ENCODE measurements at places on chromosomes 16 and 17.

GRCh38 chr16:89972244-89973234 lies 24.0 kb downstream of the DEF8 start:
- peak; percentile 59 for DNase-seq

DNA sequence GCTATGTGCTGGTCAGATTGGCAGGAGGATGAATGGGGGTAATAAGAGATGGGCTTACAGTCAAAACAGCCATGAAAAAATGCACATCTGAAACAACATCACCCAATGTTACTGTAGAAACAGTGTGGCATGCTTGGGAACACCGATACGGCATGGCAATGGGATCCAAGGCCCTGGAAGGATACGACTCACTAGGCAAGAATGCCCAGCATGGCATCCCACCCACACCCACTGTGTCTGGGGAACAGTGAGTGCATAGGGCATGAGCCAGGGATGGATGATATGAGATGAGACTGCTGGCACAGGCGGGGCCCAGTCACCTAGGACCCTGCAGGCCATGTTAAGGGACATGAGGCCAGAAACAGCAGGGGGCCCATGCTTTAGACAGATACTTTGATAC lies 11.5 kb downstream of the TRIM25 start:
- DNase-seq = no peak

DNA sequence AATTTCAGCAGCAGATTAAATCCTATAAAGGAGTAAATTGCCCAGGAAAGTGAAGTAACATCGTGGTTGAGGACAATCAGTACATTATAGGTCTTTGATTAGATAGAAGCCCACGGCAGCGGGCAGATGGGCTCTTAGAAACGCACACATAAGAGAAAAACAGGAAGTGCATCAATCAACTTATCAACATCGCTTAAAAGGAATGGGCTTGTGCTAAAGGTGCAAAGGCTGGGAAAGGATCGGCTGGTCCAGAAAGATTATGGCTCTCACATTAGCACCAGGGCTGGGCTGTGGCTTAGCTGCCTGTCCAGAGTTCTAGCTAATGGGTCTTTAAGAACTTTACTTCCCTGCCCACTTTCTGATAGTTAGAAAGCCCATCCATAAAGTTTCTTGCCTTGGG lies 292.0 kb upstream of the TNRC6C start:
- DNase-seq = no peak

- DNase-seq = no peak
Measured at GRCh38 chr17:42944211-42944610, 20.0 kb downstream of the AARSD1 start.

DNA sequence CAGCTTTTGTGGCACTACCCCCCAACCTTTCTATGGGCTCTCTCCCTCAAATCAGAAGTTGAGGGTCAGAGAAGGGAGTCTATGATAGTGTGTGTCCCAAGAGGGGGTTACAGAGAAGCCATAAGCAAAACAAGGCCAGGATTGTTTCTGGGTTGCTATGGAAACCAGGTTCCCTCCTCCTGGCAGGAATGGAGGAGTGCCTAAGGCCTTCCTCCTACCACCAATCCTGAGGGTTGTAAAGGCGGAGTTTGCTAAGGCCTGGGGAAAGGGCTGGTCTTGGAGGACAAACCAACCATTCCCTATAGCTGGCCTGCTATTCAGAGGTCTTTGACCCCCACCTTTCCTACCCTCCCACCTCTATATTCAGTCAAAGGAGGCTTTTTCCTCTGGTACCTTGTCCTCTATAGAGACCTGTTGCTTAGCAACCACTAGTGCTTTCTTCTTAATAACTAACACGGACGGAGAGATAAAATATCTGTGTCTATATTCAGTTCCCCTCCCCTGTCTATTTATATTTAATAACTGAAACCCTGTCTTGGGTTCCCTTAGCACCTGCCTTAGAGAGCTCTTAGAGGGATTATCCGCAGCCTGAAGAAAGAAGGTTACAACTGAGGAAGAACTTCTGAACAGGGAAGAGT lies 43.4 kb downstream of the NEUROD2 start:
- peak; percentile 59 for DNase-seq

GRCh38 chr16:85051067-85051581 lies 23.5 kb downstream of the KIAA0513 start:
- no peak for DNase-seq

GRCh38 chr17:1720856-1721386 lies 3.6 kb upstream of the WDR81 start:
- peak; percentile 55 for DNase-seq

DNA sequence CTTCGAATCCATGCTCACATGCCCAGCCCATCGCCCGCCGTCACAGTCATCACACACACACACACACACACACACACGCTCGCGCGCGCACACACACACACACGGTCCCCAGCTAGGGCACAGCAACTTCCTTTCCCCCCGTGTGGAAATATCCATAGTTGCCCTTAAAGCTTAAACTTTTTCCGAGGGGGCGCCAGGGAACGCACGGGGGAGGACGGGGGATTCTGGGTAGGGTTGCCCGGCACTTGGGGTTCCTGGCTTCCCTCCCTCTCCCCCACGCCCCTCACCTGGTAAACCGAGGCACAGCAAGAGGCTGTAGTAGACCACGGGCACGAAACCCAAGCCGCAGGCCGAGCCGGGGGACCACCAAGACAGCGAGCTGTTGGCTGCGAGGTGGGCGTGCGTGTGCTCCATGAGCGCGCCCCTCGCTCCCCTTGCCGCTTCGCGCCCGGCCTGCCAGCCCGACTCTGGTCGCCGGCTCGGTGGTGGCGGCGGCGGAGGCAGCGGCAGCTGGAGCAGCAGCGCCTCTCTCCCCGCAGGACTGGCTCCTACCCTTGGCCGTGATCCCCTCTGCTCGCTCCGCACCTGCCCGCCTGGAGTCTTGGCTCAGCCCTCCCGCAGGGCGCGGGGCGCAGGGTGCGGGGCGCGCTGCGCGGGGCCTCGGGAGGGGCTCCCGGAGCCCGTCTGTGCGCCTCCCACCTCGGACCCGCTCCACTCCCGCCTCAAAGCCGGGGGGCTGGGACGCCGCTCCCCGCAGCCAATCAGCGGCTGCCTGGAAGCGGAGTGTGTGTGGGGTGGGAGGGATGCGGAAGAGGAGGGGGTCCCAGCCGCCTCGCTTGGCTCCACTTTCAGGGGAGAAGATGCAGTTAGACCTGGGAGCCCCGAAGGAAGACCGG lies at the start of gene GPR139:
Gene GPR139 (minus strand): TSS at position 688 of the 896 bp plus-strand sequence. CDS start 274 bp downstream, at position 414.
- DNase-seq = no peak

DNA sequence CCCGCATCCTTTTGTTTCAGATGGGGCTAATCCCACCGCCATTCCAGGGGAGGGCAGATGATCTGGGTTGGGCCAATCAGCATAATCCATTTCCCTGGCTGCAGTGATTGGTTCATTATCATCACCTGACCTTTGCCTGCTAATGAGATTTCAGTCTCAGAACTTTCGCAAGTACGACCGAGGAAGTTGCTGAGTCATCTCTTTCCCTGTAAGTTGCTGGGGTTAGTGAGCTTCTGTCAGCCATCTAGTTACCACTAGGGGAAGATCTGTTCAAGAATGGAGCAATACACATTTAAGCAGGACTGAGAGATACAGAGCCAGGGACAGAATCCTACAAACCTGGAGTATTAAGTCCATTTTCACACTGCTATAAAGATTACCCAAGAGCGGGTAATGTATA lies 65.3 kb upstream of the NUDT7 start:
- DNase-seq = no peak

DNA sequence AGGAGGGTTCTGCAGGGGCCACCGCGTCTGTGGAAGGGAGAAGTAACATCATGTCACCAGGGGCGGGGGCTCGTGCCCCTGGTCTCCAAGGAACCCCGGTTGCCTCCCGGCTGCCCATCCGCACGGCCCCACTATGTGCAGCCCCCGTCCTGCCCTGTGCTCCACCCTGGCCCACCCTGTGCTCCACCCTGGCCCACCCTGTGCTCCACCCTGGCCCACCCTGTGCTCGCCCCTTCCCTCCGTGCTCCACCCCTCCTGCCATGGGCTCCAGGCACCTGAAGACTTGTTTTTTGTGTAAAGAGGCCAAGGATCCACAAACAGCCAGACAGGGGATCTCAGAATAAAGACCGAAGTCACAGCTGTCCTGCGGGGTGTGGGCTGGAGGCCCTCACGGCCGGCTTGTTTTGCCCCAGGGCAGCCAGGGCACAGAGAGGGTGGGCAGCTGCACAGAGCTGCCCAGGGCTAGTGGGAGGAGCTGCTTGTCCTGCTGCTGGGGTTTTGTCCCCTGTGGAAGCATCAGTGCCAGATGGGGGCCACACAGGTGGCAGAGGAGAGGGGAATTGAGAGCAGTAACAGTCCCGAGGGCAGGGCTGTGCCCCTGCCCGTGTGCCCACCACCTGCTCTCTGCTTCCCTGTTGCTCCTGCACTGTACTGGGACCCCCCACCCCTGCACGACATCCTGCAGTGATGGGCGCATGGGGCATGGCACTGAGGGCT lies 147.0 kb upstream of the CIBAR2 start:
- DNase-seq = no peak

- no peak for DNase-seq
Measured at GRCh38 chr16:9843424-9844018, 338.7 kb downstream of the GRIN2A start.

GRCh38 chr17:65659512-65659911 lies 98.1 kb upstream of the AXIN2 start:
- DNase-seq = no peak

- no peak for DNase-seq
Measured at GRCh38 chr16:31393056-31393455, at the start of gene ITGAD. TSS of gene ITGAD (plus strand) at chr16:31393335. CDS start at chr16:31393361, 26 bp downstream.

GRCh38 chr16:1167276-1168107 lies 14.6 kb downstream of the CACNA1H start:
- DNase-seq = no peak

DNA sequence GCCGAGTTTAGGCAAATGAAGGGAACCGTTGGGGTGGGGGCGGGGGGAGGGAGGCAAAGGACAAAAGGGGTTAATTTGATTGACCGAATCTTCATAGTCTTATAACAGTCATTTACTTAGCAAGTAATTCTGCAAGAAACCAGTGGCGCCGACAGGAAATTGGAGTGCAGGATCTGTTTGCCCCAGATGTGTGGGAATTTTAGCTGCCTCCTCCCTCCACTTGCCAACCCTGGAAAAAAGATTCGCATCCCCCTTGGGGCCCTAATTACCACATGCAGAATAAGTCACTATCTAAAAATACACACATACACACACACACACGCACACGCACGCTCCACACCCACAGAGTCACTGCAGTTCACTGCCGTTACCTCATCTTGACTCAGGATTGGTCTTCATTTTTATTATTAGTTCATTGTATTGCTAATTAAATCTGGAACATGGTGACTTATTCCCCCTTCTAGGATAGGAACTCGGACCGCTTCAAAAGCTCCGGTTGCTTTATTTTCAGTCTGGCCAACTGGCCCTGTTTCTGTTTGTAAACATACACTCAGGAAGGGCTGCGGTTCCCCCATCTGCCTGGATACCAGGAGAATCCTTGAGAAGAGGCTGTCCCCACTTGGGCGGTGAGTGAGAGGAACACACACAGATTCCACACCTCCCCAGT lies 241.6 kb upstream of the SALL1 start:
- DNase-seq = no peak

DNA sequence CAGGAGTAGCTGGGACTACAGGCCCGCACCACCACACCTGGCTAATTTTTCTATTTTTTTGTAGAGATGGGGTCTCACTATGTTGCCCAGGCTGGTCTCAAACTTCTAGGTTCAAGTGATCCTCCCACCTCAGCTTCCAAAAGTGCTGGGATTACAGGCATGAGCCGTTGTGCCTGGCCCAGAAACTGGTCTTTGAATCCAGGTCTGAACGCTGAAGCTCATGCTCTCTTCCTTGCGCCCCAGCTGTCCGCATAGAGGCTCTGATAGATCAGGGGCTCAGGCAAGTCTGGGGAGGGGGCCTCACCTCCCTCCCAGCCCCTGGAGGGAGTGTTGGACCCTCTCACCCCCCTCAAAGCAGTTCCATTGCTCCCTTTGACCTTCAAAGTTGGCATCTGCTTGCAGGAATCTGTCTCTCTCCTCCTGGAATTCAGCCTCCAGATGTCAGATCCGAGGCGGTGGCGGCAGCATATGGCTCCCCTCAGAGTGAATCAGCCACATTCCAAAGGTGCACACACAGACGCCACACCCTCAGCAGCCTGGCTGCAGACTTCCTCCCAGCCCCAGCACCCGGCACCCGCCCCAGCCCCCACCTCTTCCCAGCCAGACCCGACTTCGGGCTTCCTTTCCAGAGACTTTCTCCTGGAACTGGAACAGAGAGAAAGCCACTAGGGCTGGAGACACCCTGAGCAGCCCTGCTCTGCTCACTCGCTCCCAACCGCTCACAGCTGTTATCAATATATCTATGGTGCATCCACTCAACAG lies 16.9 kb upstream of the GLIS2 start:
- DNase-seq = peak; percentile 45
